ENCODE measurements at places on chromosomes 1 and 21.
A peak's percentile ranks its signal among the peaks of the same experiment; 100 is the strongest.

DNA sequence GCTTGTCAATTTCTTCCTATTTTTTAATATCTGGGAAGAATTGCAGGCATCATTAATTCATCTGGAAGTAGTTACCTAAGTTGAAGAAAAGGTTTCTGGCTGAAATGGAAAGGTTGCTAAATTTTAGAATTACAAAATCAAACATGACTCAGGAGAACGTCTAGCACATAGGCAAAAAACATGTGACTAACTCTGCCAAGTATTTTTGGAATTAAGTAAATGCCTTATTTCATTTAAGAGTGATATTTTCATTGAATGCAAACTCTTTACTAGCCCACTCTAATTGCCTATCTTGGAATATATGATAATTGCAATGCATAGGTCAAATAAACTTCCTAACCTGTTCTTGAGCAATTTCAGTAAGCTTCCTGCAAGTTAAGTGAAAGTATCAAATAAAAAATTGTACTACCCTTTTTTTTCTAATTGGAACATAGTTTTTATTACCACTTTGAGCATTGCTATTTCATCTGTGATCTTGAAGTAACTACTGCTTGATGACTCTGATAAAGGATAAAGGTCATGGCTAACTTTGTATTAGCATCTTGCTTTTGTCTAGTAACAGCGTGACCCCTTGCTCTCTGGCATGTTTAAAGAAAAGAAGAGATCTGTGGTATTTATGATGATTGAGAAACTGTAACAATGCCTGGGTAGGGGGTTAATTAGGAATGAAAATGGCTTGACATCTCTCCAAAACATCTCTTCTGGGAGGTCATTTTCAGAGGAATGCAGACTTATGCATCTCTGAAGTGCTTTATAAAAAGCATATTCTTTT lies 208.3 kb upstream of the NCAM2 start:
- no peak for DNase-seq

DNA sequence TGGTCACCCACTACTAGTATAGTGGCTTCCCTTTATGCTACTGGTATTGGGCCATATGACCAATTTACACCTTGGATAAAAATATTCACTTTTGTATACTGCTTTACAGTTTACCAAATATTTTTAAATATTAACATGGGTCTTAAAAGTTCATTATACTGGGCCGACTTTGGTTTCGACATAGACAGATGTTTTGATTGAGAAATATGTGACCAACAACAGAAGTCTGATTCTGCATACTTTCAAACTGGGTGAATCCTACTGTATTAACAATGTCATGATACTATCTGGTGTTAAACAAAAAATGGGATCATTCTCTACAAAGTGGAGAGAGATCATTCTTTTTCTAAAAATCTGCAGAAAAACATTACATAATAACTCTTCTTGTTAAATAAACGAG lies 134.8 kb downstream of the AKT3 start:
- no peak for DNase-seq

GRCh38 chr1:221106616-221107015 lies 227.4 kb downstream of the HLX start:
- no peak for DNase-seq

DNA sequence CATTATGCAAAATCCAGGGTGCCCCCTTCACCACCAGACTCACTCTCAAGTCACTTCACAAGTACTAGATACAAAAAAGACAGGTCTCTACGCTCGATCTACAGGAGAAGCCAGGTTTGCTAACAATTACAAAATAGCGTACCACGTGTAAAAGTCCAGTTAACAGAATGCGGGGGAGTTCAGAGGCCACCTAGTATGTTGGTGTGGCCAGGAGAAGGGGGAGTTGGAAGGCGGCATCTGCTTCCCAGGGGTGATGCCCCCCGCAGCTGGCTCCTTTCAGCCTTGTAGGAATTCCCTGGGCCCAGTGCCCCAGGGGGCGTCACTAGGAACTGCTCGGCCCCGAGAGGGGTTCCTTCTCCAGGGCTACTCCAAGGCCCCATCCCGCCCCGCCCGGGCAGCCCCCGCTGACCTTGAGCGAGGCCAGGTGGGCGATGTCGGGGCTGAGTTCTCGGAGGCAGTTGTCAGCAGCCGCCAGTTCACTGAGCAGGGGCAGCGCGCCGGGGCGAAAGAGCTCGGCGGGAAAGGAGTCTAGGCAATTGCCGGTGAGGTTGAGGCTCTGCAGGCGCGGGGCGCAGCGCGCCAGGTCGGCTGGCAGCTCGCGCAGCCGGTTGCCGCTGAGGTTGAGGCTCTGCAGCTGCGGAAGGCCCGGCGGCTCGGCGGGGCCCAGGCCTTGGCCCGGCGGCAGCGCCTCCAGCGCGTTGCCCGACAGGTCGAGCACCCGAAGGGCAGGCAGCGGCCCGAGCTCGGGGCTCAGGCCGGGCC lies 664 bp downstream of the LRRC47 start:
- no peak for DNase-seq

DNA sequence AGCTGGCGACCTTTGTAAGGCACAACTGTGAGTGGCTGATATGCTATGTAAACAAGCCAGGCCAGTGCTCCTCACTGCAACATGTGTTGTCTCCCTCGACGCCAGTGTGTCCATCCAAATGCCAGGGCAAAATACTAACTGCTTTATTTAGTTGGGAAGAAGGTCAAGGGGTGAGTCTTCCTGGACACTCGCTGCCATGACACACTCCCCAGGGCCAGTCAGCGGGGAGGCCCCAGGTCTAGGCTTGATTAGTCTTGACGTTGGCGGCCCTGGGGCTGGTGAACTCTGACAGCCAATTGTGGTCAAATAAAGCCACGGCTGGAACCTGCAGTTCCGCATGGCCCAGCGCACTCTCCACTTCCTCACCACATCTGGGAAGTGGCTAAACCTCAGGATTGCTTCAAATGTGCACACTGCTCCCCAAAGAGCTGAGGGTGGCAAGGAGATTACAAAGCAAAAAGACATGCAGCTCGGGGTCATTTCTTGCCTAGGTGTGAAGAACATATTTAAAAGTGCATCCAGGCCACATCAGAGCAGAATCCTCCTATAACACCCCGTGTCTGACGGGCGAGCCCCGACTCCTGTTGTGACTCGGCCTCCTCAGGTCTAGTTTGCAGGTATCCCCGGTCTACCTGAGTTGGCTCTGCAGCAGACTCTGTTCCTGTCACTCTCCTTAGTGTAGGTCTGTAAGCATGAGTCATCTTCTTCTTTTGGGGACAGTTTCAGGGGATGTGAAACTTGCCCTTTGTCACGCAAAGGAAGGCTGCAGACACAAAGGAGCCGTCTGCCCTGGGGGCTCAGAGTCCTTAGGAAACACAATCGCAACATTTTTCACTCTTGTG lies 183.5 kb downstream of the RUNX1 start:
- no peak for DNase-seq

- DNase-seq: no peak
Measured at GRCh38 chr1:22177354-22178003, 34.6 kb upstream of the WNT4 start.

- no peak for DNase-seq
Measured at GRCh38 chr1:233919786-233920185, 15.3 kb downstream of the SLC35F3 start.

- DNase-seq: no peak
Measured at GRCh38 chr1:84759756-84760155, 69.5 kb upstream of the SSX2IP start.

DNA sequence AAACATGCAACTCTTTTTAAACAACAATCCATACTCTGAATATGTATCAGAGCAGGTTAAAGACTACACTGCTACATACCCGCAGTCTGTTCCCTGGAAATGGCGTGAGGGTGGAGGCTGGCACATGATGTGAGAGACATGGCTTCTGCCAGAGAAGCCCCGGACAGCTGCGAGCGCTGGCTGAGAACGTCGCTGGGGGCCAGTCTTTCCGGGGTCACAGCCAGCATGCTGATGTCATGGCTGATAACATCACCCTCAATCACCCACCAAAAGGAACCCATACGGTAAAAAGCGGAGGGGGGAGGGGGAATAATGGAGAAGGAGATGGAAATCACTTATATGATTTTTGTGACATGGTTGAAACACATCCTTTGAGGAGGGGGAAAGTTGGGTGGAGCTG lies 29.1 kb downstream of the C1orf198 start:
- no peak for DNase-seq

- no peak for DNase-seq
Measured at GRCh38 chr1:26177182-26177684, at the start of gene CNKSR1. Gene CNKSR1 (plus strand): TSS chr1:26177491. CDS start chr1:26177548, 57 bp downstream.

- DNase-seq: peak; percentile 32
Measured at GRCh38 chr1:155192346-155193274, 15.1 kb downstream of the THBS3 start.

DNA sequence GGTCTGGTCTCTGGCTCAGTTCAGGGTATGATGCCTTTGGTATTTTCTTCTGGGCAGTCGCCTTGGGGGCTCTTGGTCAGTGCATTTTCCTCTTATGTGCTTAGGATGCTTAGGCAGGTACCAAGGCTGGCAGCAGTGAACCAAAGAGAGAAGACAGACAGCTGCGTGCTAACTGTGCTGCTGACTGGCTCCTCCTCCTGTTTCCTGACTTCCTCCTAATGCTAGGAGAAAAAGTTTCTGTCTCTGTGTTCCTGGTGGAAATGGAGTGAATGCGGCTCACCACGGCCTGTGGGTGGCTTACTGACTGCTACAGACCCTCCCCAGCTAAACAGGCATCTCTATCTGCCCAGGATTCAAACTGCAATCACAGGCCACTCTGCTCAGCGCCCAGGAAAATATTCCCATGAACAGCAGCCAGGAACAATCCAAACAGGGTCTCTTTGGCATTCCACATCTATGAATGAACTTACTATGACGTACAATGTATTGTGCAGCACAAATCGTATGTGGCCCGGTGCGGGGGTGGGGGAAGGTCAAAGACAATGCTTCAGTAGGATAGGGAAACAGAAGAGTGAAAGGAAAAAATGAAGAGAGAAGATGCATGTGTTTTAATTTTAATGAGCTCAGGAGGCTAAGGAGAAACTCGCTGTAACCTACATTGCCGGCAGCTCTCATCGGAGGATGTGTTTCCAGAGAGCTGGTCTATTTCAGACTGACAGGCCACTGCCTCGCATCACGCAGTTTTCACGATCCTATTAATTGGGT lies 2.8 kb downstream of the ABCG1 start:
- no peak for DNase-seq

GRCh38 chr1:201554190-201554600 lies 15.3 kb downstream of the NAV1 start:
- DNase-seq: no peak

DNA sequence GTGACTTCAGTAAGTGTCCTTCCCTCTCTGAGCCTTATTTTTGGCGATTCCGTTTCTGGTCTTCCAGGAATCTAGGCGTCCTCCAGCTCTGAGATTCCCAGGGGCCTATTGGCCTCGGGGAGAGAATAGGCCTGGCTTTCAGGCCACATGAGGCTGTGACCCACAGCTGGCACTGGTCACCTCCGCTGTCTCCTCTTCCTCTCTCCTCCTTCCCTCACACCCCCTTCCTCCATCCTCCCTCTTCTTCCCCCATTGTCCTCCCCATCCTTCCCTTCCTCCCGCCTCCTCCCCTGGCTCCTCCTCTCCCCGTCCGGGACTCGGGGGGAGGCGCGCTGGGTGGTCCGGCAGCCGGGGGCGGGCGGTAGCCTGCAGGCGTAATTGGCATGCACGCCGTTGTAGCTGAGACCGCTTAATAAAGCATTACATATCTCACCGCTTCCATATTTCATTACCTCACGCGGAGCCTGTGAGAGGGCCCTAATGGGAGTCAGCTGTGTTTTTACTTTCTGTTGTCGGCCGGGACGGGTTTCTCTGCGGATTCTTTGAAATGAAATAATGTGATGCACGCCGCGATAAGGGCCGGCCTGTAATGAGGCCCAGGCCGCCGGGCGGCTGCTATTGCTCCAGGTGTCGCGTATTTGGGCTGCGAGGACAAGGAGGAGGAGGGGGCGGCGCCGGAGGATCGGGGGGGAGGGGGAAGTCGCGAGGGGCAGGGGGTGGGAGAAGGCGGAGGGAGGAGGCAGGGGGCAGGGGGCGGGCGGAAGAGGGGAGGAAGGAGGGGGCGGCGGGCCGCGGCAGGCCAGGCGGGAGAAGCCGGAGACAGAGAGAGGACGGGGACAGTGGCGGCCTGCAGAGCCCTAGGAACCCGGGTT lies 95.3 kb downstream of the FOXD2 start:
- no peak for DNase-seq

DNA sequence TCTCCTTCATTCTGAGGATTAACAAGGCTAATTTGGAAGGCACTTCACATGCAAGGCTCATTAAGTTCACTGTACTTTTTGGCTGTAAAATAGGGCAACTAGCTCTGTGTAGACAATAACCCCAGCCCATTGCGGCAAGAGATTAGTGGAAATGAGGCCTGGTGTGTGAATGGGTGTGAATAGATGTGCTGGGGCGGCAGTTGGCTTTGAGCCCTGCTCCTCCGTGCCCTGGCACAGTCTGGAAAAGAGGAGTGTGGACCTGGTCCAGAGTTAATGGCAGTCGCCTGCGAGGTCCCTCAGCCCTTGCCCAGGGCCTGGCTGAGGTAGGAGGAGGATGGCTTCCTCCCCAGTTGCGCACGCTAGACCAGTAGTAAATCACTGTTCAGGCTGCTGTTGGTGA lies 4.8 kb downstream of the KISS1 start:
- no peak for DNase-seq

DNA sequence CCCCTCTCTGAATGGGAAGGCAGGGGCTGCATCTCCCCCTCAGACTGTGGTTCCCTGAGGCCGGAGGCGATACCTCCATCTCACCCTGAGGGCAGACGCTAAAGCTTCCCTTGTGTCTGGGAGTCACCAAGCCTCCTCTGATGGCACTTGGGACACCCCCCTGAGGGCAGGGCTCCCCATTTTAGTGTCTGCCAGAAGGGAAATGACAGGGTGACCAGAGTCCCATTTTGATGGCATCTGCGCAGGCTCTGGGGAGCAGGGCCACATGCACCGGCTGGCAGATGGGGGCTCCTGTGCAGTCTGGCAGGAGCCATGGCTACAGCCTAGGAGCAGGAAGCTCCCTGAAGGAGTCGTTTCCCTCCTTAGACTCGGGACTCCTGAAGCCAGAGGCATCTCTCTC lies 1.7 kb downstream of the S100A2 start:
- DNase-seq: no peak
